CD14-positive monocyte (primary cell): ENCODE measurements at places on chromosomes 13 and 19.

- no peak for DNase-seq
Measured at GRCh38 chr13:73109288-73109899, 50.6 kb downstream of the KLF5 start.

DNA sequence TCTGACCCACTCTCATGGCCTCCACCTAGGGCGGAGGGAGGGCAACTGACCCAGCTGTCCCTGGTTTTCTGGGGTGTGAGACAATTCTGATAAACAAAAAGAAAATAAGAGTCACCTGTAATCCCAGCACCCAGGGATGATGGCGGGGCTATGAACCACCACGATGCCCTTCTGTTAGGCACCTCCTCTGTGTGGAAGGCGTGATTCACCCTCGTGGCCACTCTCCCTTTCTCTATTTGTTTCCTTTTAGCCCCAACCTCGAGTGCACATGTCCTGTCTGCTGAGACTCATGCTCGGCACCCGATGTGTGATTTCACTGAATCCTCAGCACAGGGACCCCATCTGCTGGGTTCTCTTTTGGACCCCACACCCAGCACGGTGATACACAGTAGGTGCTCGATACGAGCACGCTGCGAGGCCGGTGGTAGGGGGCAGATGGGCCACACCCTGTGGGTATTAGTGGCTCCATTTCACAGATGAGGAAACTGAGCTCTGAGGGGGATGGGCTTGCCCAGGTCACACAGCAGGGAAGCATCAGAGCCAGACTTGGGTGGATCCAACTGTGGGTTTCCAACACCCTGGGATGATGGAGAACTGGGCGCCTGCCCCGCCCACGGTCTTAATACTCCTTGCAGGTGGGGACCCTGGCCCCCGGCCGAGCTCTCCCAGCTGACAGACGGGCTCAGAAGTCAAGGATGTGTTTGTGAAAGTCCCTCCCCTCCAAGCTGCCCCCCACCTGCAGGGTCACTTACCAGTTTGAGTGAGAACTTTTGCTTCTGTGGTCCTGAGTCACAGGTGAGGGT lies 24.9 kb downstream of the VRK3 start:
- no peak for DNase-seq

GRCh38 chr13:25762281-25762680 lies 289.5 kb downstream of the SHISA2 start:
- no peak for DNase-seq

DNA sequence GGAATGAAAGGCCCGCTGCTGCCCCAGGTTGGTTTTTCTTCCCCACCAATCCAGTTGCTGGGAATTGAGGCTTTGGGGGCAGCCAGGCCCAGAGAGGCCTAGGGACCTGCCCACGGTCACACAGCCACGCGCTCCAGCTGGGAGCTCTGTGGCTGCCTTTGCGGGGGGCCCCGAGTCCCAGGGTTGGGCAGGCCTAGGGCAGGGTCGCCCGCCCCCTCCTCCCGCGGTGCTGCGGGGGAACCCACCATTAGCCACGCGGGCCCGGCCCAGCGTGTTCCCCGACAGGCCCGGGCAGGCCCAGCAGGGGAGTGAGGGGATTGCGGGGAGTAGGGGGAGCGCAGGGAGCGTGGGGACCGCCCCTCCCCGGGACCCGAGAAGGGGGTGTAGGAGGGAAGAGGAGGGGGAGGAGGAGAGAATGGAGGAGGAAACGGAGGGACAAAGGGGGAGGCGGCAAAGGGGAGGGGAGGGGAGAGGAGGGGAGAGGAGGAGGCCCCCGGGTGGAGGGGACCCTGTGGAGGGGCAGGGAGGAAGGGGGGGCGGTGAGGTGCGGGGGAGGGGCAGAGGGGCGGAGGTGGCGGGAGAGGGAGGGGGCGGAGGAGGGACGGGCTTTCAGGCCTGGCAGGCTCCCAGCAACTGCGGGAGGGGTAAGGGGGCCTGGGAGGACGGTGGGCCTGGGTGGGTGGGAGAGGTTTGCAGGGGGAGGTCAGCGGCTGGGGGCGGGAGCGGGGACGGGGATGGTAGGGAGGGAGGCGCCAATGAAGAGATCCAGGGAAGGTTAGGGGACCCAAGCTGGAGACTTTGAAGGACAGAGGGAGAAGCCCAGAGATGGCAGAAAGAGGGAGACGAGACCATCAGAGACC lies 12.9 kb upstream of the TLE2 start:
- no peak for DNase-seq

- DNase-seq, result no peak
Measured at GRCh38 chr13:101408992-101409656, 7.2 kb downstream of the NALCN start.

DNA sequence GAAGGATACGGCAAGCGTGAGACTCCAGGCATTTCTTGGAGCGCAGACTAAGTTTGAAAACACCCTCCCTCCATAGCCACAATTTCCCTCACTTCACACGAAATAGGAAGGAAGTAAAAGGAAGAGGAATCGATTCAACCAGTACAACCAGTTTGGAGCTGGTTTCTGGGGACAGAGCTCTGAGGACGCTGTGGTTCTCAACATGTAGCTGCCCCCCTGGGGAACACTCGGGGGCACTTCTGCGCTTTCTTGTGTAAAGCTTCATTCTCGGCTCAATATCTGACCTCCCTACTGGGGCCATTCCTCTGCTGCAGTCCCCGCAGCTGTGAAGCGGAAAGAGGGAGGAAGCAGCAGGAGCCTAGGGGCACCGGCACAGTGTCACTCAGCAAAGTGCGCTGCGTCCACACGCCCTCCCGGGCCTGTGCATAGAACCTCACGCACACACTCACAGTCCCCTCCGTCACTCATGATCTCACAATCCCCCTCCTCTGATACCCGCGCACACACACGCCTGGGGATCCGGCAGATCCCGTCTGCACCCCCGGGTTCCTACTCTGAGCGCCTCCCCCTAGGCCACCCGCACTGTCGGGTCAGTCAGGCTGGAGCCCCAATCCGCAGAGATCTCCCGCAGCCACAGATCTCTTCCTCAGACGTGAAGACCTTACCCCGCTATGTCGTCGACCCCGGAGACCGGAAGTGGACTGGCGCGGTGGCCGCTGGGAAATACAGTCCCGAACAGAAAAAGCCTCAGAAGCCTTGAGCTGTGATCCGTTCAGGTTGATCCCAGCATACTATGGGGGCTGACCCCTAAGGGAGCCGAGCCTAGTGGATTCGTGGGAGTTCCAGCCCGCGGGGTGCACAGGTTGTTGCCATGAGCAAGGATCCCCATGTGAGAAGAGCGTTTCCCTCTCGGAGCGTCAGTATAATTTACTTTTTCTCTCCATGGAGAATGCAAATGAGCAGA lies at the start of gene ZNF780A:
Gene ZNF780A (minus strand): TSS at position 703 of the 964 bp plus-strand sequence. CDS start 6,190 bp downstream, outside the sequence.
- peak; percentile 64 for DNase-seq

- peak; percentile 76 for DNase-seq
Measured at GRCh38 chr19:43562226-43562697, 13.1 kb downstream of the XRCC1 start.

- DNase-seq, result no peak
Measured at GRCh38 chr13:74755065-74755464, 620.9 kb upstream of the KLF12 start.

- no peak for DNase-seq
Measured at GRCh38 chr19:43318796-43319314, 34.6 kb upstream of the CD177 start.

- no peak for DNase-seq
Measured at GRCh38 chr19:19642506-19643157, 825 bp downstream of the GMIP start.

DNA sequence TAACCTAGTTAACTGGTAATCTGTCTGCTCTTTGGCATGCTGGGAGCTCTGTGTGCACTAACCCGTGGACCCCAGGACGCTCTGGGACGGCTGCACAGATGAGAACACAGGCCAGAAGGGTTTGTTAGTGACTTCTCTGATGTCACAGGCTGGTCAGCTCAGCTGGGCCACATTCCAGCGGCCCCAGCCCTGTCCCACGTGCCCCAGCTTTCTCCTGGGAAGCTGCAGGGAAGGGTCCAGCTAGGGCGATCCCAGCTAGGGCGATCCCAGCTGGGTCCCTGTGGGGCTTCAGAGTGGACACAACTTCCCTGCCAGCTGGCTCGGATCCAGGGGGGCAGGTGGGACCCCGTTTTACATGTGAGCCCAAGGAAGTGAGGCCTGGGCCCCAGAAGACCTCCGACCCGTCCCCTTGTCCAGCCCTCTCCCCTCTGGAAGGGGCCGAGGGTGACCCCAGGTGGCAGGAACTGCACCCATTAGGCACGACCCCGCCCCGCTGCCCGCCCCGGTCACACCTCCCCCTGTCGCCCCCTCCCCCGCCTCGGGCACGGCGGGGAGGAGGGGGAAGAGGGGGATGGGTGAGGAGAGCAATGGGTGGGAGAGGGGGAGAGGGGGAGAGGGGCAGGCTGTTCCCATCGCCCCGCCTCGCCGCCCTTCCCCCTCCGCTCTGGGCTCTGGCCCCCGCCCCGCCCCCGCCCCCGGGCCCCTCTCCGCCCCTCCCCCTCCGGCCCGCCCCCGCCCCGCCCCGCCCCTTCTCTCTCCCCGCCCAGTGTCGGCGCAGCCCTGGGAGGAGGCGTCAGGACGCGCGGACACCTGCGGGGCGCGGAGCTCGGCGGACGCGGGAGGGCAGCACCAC lies 75.2 kb upstream of the MCF2L start:
- DNase-seq, result no peak

- no peak for DNase-seq
Measured at GRCh38 chr13:57724486-57725272, 93.1 kb downstream of the PCDH17 start.

GRCh38 chr19:8370176-8371010 lies 6.4 kb downstream of the ANGPTL4 start:
- DNase-seq, result no peak

DNA sequence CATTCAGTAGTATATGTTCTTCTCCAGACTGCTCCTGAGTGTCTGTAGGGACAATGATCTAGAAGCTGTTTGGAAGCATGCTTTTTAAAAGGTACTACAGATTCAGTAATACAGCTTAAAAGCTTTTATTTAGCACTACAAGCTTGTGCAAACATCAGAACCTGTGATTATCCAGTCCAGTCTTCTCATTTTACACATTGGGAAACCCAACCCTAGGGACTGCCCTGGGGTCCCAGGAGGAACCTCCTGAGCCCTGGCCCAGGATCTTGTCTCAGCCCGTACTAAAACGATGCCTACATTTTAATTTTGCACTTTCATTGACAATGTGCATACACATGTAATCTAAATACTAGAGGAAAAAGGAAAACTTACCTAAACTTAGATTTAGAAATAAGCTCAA lies 12.5 kb downstream of the DOCK9 start:
- DNase-seq, result no peak

GRCh38 chr19:35460608-35461007 lies 12.6 kb downstream of the FFAR2 start:
- DNase-seq, result peak; percentile 58

DNA sequence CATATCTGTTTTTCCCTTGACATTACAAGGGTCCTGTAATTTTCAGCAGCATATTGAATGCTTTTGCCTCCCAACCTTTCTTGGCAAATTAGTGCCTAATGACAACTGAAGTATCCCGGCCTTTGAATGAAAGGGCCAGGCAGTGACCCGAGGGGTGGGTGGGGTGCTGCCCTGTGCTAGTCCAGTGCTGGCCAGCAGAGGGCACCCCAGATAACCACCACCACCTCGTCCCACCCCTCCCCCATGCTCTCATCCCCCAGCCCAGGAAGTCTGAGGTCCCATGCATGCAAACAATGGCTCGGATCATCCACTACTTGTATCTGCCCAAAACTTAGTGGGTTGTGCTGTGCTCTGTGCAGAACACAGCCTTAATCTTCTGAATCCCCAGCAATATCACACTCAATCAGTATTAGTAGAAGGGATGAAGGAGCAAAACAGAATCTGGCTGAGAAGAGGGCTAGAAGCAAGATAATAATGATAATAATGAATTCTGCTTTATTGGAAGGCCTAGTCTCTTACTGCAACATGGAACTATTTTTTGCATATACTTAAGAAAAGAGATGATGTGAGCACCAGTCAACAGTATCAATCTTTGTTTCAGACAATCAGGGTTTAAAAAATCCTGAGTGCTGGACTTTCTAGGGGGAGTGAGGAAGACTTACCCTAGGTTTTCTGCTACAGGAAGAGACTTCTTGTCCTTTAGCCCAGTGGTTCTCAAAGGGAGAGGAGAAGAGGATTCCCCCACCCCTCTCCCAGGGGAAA lies 3.8 kb downstream of the ATP12A start:
- peak; percentile 37 for DNase-seq

- no peak for DNase-seq
Measured at GRCh38 chr13:103062079-103062478, 4.1 kb downstream of the SLC10A2 start.

DNA sequence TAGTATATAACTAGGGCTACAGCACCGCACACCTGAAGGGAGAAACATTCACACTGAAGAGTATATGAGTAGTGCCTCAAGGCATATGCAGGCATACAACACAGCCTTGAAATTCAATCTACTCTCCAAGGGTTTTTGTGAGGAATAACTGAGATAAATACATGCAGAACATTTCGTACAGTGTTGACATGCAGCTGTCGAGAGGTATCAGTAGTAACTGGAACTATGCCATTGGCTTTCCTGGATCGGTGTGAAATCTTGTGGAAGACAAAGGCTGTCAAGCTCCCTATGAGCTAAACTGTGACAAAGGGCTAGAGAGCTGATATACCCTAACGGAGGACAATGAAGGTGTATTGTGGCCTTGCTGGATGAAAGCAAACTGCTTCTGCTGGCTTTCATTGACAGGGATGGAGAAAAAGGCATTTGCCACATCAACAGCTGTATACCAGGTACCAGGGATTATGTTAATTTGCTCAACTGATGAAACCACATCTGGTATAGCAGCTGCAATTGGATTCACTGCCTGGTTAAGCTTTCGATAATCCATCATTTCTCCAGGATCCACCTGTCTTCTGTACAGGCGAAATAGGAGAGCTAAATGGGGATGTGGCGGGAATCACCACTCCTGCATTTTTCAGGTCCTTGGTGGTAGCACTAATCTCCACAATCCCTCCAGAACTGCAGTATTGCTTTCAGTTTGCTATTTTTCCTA lies 16.3 kb downstream of the MTRF1 start:
- no peak for DNase-seq

DNA sequence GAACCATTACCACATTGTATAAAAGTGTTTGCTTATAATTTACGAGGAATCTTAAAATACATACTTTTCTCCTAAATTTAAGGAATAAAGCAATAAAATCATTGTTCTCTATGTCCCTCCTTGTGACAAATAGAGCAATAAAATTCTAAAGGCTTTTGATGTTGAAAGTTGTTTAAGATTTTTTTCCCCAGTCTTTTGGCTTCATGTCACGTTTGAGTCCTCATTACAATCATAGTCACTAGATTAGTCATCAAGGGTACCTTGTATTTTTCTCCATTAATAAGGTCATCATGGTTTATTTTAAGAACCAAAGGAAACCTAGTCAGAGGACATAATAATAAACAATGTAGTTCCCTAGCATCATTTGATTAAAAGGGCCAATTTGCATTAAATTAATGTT lies 3.2 kb downstream of the WBP4 start:
- no peak for DNase-seq

GRCh38 chr19:48418317-48419064 lies 25.0 kb downstream of the GRIN2D start:
- DNase-seq, result peak; percentile 16

- DNase-seq, result no peak
Measured at GRCh38 chr19:49981603-49982593, 20.9 kb upstream of the SIGLEC11 start.

GRCh38 chr13:47112205-47112902 lies 215.5 kb upstream of the HTR2A start:
- no peak for DNase-seq

- DNase-seq, result no peak
Measured at GRCh38 chr13:50634339-50634738, 209.2 kb downstream of the DLEU7 start.

GRCh38 chr19:7483720-7484201 lies 5.1 kb downstream of the PEX11G start:
- DNase-seq, result no peak

- DNase-seq, result no peak
Measured at GRCh38 chr13:52414051-52414450, 8.1 kb upstream of the THSD1 start.
